ENCODE measurements at places on chromosomes 16 and 17.

- no peak for DNase-seq
These were observed 36.9 kb downstream of the SLC47A1 start for GRCh38 chr17:19570544-19571062.

GRCh38 chr17:69044371-69044770 lies 16.4 kb downstream of the ABCA9 start:
- no peak for DNase-seq

DNA sequence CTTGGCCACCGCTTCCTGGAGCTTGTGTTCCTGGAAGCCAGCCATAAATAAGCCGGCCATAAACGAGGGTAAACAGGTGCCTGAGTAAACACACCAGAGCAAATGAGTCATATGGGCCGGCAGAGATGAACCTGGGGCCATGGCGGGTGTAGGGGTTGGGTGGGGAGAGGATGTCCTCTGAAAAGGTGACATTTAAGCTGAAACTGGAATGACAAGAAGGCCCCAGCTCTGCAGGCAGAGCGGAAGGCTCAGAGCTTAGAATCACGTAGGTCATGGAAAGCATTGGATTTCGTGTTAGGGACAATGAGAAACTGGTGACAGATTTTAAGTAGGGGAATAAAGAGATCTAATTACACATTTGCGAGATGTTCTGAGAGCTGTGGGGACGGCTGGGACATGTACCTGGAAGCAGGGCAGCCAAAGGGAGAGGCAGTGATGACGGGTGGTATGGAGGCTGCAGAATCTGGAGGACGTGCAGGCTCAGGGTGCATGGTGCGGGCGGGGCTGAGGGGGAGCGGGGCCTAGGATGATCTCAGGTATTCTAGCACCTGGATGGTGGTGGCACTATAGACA lies 8.1 kb upstream of the DNASE1 start:
- no peak for DNase-seq

DNA sequence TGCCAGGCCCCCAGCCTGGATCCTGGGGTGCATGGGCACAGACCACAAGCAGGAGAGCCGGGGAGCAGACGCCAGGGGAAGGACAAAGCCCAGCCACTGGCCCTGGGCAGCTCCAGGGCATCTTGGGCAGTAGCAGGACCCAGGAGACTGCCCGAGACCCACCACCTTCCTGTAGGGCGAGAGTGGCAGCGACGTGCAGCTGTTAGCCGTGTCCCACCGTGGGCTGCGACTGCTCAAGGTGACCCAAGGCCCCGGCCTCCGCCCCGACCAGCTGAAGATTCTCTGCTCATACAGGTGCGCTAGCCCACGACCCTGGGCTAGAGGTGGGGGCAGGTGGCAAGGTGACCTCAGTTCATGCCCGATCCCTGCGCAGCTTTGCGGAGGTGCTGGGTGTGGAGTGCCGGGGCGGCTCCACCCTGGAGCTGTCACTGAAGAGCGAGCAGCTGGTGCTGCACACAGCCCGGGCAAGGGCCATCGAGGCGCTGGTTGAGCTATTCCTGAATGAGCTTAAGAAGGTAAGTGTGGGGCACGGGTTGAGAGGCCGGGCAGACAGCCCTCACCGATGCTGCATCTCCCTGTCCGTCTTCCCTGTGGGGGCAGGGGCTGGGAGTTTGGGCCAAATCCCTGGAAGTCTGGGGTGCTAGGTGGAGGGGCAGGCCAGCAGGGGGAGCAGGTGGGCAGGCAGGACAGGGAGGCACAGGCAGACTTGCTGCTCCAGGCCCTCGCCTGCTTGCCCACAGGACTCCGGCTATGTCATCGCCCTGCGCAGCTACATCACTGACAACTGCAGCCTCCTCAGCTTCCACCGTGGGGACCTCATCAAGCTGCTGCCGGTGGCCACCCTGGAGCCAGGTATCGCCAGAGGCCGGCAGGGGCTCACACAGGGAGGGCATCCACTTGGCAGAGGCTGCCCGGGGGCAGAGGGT lies 13.5 kb upstream of the SMIM5 start:
- DNase-seq: no peak

- no peak for DNase-seq
These were observed 34.1 kb downstream of the SNX29 start for GRCh38 chr16:12010388-12011251.

GRCh38 chr17:65522751-65523404 lies 38.6 kb downstream of the AXIN2 start:
- no peak for DNase-seq

DNA sequence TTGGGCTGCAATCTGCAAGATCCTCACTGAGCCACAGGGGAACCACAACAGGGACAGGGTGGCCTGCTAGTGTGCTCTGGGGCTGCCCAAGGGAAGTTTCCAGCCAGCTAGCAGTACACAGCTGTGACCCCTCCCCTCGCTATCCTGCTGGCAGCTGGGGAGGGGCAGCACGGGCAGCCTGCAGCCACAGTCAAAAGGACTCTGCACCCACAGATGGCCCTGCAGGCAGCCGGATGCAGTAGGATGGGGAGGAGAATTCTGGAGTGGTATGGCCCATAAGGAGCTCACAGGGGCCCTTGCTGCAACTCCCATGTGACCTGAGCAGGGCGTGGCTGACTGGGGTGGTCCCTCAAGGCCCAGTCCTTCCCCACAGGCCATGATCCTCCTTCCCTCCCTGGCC lies 74.3 kb downstream of the PLD6 start:
- no peak for DNase-seq

DNA sequence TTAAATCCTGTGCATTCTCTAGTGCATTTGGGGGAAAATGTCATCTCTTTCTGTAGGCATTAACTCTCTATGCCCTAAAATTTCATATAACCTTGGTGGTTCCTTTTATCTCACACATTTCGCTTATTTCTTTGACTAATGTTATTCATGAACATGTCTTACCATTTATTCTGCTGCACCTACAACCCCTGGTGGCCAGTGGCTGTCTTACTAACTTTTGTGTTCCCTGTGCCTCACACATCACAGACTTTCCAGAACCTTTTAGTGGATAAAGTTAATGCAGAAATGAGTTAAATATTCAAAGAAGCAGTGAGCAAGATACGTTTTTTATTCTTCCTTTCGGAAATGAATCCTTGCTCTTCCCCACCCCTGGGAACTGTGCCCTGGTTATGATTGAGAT lies 111.9 kb downstream of the CDH13 start:
- no peak for DNase-seq

DNA sequence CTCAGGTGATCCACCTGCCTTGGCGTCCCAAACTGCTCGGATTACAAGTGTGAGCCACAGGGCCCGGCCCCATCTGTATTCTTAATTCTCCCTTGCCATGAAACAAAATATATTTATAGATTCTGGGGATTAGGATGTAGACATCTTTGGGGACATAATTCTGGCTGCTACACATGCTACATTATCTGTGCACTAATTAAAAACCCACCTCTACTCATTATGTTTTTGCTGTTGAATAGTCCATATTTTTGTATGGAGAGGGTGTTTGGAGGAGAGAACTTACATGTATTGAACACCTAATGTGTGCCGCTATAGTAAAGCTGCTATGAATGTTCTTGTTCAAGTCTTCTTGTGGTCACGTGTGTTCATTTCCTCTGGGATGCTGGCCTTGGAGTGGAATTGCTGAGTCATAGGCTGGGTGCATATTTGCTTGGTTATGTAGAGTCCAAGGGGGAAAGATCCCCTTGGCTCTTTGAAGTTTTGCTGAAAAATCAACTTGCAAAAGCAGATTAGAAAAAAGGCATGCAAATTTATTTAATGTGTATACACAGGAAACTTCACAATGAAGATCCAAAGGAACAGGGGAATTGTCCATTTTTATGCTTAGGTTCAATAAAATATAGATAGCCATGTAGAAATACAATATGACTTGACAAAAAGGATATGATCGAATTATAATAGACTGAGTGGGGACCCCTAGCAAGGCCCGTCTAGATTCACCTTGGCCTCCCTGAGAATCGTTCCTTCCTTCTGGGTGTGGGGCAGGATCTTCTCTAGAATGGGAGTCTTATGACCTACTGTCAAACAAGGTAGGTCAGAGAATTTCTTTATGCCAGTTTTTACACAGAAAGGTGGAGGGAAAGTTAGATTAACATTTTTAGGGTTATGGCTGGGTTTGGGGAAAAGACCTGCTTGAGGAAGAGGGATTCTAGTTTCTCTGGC lies 42.1 kb upstream of the GPRC5B start:
- DNase-seq: no peak

DNA sequence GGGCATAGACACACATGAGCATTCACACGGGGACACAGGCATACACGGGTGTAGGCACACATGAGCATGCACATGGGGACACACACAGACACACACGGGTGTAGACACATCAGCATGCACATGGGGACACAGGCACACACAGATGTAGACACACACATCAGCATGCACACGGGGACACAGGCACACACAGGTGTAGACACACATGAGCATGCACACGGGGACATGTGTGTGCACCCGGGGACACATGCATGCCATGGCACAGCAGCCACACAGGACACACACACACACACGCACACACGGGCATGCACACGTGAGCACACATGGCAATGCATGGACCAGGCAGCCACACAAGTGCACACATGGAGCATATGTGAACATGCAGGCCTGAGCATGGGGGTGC lies 5.2 kb upstream of the DCXR start:
- no peak for DNase-seq

DNA sequence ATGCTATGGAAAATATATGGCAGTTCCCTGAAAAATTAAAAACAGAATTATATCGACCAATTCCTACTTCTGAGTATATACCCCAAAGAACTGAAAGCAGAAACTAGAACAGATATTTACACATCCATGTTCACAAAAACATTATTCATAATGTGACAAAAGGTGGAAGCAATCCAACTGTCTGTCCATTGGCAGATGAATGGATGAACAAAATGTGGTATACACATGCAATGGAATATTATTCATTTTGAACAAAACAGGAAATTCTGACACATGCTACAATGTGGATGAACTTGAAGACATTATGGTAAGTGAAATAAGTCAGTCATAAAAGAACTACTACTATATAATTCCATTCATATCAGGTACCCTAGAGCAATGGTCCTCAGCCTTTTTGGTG lies 263.5 kb upstream of the AXIN2 start:
- no peak for DNase-seq

GRCh38 chr16:2210386-2211365 lies at the start of gene BRICD5:
Gene BRICD5, minus strand, starts transcription at chr16:2210863. Its CDS starts 30 bp downstream, at chr16:2210833.
- no peak for DNase-seq

GRCh38 chr17:69561462-69561861 lies 147.0 kb downstream of the MAP2K6 start:
- DNase-seq: no peak

DNA sequence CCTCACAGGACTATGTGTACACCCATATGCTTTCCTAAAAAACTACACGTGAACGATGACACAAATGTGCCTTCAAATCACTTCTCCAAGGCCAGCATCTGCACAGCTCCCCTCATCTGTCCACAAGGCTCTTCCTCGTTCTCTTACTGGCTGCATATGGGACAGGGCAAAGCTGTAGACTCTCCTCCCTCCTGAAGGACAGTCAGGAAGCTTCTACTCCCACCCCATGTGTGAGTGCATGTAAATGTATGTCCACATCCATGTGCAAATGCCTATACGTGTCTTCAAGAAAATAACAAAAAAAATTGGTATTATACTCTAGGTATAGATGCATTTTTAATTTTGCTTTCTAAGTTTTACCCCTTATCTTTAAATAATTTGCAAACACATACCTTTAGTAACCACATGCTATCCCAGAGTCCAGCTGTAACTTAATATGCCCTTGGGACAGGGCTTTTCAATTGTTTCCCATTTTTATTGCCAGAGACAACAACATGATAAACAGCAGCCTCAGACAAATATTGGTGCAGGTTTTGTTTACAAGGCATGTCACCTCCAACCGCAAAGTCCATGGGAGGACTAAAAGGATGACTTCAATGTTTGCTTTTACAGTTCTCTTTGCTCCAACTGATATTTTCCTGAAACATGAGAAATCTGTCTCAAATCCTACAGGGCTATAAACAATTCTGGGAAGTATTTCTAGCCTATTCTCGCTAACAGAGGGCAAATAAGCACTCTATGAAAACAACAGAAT lies 31.6 kb upstream of the FAAP100 start:
- no peak for DNase-seq

DNA sequence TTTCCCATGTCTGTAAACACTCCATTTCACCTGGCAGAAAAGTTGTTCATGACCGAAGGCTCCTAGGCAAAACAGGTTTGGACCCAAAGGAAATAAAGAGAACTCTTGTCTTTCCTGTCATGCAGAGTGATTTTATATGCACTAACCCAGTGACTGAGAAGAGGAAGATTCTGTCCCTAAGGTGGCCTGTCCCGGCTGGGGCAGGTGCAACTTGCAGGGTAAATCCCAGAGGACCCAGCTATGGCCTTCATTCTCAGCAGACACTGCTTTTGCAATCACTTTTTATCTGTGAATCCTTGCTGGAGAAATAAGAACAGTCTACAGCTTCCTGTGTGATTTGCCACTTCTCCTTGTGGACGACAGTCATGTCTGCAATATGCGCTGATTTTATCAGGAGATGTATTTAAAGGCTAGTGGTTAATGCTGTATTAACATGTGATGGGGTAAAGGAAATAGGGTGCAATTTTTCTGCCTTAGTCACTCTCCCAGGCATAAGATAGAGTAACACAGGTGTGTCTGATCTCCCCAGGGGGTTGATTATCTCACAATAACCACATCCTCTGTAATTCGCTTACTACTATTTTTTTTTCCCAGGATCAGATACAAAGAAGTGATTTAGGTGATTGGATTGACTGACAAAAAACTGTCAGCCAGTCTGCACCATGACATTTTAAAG lies 696.8 kb upstream of the SOX9 start:
- DNase-seq: no peak

DNA sequence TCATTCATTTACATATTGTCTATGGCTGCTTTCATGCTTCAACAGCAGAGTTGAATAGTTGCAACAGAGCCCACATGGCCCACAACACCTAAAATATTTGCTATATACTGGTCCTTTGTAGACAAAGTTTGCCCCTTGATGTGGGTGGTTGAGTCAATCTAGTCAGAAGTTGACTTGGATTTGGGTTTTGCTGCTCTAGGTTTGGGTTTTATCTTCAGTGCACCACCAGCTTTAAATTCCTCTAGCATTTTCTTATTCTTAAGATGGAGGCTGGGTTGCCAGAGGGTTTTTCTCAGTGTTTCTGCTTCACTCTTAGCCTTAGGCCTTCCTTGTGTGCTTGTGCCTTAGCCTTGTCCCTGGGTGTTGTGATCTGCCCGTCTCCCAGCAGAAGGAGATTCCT lies 51.0 kb downstream of the CCDC182 start:
- DNase-seq: no peak

DNA sequence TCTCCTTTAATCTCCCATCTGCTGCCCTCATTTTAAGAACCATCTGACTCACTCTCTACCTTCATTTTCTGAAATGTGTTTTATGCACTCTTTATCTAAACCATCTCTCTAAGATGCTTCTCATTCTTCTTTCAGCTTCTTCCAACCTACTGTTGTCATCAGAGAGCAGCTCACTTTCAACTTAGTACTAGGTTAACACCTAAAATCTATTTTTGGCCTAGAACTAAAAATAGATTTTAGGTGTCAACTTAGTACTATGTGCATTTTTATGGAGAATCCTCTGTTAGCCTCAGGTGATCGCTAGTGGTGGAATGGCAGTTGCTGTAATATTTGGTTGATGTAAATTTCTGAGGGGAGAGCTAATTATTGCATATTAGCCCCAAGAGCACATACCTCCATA lies 277.1 kb downstream of the KCNJ2 start:
- no peak for DNase-seq

- DNase-seq: no peak
These were observed 17.6 kb upstream of the PHF12 start for GRCh38 chr17:28968914-28969295.

- no peak for DNase-seq
These were observed 31.5 kb downstream of the UBE2G1 start for GRCh38 chr17:4334776-4335584.
